ENCODE measurements at places on chromosomes 5 and 9.

DNA sequence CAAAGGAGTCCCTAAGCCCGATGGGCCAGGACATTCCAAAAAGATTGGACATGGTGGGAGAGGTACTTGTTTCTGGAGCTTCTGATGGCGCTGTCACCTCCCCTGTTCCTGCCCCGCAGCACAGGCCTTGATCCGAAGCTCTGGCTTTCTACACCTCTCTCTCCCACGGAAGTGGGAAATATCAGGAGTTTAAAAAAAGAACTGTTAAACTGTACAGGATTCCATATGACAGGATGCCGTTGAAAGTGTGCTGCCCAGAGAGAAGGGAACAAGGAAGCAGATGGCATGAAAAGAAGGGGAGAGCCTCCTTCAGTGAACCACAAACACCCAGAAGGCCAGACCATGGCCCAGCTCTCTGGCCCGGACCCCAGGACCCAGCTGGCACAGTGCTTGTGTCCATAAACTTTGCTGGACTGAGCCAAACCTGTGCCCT is 26.8 kb upstream of the SLC2A8 start:
- no peak for DNase-seq

GRCh38 chr5:109899163-109899535 is 209.4 kb downstream of the MAN2A1 start:
- no peak for DNase-seq

- no peak for DNase-seq
Observed at GRCh38 chr5:59285300-59286016, 608.1 kb downstream of the PDE4D start.

DNA sequence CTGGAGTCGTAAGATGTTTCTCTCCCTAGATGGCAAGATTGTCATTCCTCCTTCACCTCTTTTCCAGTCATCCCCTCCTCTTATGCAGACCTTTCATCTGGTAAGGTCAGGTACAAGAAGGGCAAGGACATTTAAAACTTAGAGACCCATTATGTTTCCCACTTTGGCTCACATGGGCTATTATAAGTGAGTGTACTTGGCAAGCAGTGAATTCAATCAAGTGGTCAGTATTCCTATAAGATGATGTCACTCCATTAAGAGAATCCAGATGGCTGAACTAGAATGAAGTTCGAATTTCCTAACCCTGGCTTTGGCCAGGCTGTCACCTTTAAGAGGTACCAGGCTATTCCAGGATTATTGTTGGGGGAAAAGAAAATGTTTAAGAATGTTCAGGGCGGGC is 32.2 kb downstream of the ZNF131 start:
- no peak for DNase-seq

DNA sequence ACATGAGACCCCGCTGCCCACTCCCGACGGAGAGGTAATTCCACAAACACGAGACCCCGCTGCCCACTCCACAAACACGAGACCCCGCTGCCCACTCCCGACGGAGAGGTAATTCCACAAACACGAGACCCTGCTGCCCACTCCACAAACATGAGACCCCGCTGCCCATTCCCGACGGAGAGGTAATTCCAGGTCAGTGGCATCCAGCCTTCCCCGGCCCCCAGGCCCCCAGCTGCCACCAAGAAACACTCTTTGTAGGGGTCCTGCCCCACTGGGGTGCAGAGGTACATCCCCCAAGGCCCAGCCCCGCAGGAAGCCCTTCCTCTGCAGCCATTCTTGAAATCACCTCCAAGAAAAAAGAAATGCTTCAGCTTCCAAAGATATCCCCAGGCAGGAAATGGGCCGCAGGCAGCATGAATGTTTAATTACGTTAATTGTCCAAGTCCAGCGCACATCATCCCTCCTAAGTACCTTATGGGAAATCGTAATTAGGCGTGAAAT is 115.9 kb downstream of the ADAMTS2 start:
- peak; percentile 27 for DNase-seq

DNA sequence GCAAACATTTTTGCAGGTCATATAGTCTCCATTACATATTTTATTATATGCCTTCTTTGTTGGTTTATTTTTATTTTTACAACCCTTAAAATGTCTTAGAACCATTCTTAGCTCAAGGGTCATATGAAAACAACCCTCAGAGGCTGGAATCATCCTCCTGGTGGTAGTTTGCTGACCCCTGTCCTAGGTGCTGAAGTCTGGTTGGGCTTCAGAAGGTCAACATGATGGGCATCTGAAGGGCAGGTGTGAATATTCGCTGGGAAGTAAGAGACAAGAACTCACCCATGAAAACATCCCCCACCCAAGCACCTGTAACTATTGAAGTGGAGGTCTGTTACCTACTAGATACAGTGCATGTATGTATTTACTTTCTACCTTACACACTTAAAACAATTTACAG is 75.4 kb downstream of the OSMR start:
- DNase-seq: no peak

- no peak for DNase-seq
Observed at GRCh38 chr5:77892061-77893010, 116.2 kb upstream of the TBCA start.

DNA sequence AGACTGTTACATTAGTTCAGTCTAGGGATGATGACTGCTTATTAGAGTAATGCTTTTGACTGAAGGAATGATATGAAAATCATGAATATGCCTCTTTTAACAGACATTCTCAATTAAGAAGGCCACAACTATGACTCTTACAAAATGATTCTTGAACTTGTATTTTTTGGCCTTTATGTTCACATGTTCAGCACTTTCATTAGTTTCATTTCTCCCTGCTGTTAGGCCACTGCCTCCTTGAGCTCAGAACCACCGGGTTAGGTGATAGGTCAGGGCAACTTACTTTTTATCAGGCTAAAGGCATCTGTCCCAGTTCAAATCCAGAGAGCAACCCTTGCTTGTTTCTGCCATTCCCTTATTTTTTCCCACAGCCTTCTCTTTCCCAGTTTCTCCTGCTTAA is 235.2 kb upstream of the ELL2 start:
- no peak for DNase-seq

DNA sequence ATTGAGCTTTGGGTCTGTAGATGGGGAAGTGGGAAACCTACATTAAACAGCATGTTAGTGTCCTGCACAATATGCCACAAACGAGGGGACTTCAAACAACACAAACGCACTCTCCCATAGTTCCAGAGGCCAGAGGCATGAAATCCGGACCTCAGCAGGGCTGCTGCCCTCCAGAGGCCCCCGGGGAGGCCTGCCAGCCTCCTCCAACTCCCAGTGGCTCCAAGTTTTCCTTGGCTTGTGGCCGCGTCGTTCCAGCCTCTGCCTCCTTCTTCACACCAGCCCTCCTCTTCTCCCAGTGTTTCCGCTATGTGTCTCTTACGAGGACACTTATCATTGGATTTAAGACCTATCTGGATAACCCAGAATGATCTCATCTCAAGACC is 13.3 kb upstream of the COL5A1 start:
- DNase-seq: no peak

- peak; percentile 59 for DNase-seq
Observed at GRCh38 chr9:135602789-135603481, 36.4 kb downstream of the GLT6D1 start.

GRCh38 chr5:28516722-28517121 is 1478.3 kb upstream of the CDH9 start:
- DNase-seq: no peak

DNA sequence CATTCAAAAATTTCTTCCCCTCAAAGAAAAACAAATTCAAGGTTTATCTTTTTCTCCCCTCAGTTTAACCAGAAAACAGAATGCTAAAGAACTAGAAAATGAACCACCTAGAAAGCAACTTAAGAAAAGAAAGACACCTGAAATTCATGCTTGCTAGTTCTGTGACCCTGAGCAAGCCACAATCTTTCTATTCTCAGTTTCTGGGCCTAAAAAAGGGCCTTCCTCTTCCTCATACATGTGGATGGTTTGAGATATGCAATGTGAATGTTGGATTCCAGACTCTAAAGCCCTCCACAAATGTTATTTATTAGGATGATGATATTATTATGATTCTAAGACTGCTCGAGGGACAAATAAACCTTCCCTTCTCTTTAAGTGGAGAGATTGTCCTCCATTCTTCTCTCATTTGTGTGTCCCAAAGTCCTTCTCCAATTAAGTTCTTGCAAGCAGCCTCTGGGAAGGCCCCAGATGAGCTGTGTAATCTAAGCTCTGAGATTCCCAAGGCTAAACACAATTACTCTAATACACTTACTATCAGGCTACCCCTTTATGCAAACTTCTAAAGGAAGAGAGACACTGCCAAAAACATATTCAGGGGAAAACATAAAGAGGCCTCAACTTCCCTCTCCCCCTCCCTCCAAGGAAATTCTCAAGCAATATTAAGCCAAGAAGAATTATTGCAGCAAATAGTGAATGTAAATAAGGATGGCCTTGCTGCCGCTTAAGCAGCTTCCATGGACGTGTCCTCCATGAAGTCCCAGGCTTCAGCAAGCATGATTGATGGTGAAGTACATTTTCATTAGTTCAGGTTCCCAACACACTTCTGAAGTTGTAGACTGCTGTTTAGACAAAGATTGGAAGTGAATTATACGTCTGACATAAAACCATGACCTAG is 80.2 kb downstream of the PRKACG start:
- no peak for DNase-seq

DNA sequence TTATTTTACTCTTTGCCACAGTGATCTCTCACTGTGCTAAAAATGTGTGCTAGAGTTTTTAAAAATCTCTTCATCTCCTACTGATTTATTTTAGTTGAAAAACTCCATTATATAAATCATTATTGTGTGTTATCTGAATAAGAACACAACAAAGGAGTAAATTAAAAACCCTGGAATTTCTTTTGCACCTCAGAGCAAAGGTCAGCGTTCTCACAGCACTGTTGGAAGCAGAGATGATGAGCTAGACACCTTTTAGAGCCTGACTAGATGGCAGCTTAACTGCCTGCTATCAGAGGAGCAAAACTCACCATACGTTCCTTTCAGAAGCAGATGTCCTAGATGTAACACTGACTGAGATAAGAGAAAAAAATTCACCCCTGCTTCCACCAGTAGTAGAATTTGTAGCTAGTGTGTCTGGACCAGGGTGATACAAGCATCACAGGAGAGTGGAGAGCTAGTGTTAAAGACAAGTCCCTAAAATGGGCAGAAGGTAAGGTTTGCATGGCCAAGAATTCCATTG is 147.1 kb downstream of the ENTREP1 start:
- no peak for DNase-seq

- DNase-seq: no peak
Observed at GRCh38 chr9:78781681-78782080, 484.8 kb downstream of the PSAT1 start.

DNA sequence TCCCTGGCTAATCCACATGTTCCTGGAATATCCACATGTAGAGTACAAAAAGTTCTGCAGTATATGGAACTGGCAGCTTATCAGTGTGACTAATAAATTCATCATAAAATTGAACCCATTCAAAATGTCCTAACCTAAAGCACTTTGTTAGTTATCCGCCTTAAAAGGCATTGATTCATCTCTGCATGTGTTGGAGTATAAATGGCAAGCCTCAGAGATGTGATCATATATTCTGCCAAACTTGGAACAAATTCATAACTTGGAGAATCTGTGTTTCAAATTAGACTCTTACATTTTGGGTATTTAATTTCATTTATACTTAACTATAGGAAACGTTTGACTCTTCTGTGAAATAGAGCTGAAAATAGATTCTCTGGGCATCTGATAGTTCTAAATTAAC is 25.2 kb upstream of the NREP start:
- DNase-seq: no peak

GRCh38 chr9:16870596-16871335 is at the start of gene BNC2:
Gene BNC2 (minus strand): TSS chr9:16870670. CDS start chr9:16870648, 22 bp downstream.
- peak; percentile 81 for DNase-seq

GRCh38 chr9:68949271-68950000 is 64.5 kb downstream of the PRKACG start:
- no peak for DNase-seq

- DNase-seq: no peak
Observed at GRCh38 chr9:115210699-115211098, 92.7 kb upstream of the TNC start.

DNA sequence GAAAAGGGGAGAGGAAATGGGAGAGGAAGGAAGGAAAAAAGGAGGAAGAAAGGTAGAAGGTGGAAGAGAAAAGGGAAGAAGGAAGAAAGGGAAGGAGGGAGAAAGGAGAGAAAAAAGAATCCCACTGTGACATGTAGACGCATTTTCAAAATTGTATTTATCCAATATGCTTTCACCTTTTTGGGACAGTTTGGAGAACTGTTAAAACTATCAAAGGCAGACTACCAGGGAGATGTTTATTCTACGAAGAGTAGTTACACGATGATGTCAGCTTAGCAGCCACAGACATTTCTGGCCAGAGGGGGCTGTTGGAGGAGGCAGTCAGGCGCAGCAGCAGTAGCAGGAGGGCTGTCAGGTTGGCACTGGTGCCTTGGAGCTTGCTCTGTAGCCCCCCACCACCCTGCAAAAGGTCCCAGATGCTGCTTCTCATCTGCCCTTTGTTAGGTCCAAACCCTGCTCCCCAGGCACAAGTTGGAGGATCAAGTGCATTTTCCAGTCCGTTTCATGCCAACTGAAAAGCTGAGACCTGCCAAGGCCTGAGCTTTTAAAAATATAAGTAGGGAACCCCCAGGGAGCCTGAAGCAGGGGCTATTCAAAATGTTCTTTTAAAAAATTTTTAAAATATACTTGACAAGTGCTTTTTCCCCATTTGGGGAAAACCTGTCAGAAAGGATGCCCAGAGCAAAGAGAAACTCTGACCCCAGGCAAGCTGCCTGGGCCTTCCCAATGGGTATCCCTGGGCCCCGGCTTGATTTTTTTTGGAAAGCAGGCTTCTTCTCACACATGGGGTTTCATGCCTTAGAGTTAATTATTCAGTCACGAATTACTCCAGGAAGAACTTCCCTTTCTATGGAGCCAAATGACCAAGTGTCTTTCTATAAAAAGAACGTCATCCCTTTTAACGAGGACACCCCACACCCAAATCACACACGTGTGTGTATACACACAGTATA is 203.3 kb downstream of the SLIT3 start:
- no peak for DNase-seq
